ENCODE measurements at places on chromosomes 6 and 20.
A peak's percentile ranks its signal among the peaks of the same experiment; 100 is the strongest.

GRCh38 chr6:168908166-168908565 is 345.5 kb downstream of the THBS2 start:
- no peak for DNase-seq

- DNase-seq = no peak
These were observed 22.8 kb downstream of the SLC17A9 start for GRCh38 chr20:62975251-62975760.

DNA sequence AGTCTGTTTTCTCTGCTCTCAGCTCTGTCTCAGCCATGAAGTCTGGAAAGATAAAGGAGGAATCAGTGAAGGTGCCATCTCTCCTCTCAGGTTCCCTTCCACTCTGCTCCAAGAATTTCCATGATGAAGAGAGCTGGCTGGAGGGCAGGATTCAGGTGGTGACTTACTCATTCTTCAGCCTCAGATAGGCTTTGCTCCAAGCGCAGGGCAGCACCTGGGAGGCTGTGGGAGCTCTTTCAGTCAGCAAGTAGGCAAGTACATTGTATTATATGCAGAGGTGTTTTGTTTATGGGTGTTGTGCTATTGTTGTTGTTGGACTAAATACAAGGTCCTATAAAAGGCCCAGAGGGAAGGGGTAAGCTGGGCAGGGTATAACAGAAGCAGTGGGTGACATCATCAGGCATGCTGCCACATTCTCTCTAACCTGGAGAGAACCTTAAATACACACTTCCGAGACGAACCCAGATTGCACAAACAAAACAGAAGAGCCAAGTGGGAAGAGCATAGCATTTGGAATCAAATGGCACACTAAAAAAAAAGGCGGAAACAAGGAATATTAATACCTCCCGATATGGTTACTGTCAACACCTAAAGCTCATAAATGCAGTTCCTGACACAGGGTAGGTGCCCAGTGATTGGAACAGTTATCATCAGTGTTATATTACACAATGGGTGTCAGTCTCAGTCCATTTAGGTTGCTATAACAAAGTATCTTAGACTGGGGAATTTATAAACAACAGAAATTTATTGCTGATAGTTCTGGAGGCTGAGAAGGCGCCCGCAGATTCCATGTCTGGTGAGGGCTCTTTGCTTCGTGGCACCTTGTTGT is 14.5 kb upstream of the PSMG4 start:
- DNase-seq = peak; percentile 99

DNA sequence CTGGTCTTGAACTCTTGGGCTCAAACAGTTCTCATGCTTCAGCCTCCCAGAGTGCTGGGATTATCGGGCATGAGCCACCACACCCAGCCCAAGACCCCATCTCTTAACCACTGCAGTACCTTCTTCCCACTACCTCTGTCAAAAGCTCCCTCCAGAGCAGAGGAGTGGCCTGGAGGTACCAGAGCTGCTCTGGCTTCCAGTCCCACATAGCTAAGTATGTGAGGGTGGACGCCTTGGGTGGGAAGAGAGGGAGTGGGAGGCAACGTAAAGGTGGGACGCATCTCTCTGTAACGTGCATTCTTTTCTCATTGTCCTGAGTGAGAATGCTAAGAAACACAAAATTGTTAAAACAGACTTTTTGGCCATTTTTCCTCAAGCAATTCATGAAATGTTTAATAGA is 24.5 kb downstream of the TM9SF4 start:
- DNase-seq = no peak

DNA sequence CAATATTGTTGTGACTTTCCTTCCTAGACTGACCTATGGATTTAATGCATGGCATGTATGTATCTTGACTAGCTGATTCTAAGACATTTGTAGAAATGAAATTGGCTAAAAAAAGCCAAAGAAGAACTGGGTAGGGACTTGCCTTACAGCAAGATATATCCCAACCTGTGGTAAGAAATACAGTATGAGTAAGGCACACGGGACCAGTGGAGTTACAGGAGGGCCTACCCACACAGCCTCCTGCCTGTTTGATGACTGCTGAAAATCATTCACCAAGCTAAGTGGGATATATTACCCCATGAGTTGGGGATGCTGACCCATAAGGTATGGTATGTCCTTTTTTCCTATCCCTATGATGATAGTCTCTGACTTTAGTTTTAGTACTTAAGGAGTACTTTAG is 112.2 kb downstream of the INSM1 start:
- DNase-seq = no peak

DNA sequence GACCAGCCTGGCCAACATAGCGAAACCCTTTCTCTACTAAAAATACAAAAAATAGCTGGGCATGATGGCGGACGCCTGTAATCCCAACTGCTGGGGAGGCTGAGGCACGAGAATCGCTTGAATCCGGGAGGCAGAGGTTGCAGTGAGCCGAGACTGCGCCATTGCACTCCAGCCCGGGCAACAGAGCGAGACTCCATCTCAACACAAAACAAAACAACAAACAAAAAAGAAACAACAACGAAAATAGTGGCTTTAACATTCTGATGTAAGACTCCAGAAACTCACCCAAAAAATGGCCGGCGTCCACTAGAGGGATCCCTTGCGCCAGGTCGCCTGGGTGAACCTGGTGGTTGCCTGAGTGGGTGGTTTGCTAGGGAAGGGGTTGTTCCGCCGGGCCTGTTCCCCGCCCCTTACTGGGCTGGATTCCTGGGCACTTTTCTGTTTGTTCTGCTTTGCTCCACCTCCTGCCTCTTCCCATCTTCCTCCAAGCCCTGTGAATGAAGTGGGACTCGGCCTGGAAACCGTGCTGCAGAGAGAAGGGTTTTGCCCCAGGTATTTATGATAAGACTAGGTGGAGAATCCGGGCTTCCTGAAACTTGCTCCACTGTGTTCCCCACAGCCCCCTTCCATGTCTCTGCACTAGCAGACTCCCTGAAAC is 1.5 kb downstream of the PABPC1L start:
- peak; percentile 17 for DNase-seq

GRCh38 chr20:4227085-4227821 is 211.9 kb upstream of the RNF24 start:
- no peak for DNase-seq

GRCh38 chr20:35021063-35021462 is 65.4 kb downstream of the MYH7B start:
- no peak for DNase-seq

GRCh38 chr6:52990342-52990741 is 4.7 kb downstream of the GSTA4 start:
- no peak for DNase-seq

DNA sequence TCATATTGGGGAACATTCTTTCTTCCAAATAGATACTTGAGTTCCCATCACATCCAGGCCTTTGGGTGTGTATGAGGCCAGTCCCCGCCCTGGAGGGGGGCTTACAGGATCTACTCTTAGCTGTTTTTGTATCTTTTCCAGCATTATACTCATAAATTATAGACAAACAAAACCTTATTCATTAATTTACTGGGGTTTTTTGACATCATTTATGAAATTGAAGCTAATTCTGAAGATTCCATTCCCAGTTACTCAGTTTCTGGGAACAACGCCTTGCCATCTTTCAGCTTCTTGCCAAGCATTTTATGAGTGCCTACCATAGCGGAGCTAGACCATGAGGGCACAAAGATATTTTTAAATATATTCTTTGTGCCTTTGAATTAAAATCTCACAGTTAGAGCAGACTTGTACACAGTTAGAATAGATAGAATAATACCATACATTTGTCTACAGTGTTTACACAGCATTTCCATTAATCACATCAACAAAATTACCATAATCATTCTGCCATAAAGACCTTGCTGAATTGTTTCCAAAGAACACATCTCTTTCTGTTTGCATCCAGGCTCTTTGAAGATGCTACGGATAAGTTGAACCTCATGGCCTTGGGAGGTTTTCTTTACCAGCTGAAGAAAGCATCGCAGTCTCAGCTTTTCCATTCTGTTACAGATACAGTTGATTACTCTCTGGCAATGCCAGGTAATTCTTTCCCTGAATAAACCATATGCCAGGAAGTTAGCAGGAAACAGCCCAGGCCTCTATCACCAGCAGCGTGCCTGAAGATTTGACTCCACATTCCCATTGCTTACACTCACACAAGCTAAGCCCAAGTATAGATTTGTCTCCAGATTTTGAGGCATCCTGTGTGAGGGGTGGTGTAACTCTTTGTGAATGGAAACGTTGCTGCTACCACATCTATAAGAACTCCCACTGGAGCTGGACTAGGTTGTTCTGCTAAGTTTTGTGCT is 75.4 kb upstream of the PBOV1 start:
- no peak for DNase-seq

DNA sequence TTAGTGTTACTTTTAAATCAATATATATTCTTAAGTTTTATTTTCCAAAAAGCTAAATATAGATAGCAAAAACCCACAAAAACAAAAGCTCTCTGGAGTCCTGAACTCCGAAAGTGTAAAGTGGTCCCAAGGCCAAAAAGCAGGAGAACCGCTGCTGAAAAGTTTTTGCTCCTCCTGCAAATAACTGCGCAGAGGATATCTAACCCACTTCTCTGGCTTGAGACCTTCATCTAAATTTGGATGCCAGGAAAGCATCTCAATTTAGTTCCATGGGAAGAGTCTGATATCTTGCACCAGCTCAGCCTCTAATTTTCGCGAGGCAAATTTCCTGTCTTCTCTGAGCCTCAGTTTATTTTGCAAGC is 523 bp downstream of the MRPS10 start:
- DNase-seq = no peak

DNA sequence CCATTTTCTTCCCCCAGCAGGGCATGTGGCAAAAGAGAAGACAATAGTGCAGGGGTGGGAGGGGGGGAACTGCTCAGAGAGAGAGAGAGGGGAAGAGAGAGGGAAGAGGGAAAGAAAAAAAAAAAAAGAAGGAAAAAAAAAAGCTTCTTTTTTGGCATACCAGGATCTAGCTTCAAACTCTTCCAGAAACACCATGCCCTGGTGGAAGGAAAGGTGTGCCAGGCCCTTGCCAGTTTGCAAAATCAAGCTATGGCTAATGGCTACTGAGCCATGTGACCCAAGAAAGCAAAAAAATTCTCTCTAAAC is 326 bp downstream of the ZMYND8 start:
- no peak for DNase-seq

- no peak for DNase-seq
These were observed 511.6 kb downstream of the CDH26 start for GRCh38 chr20:60469829-60470228.

GRCh38 chr6:121506761-121507754 is 71.6 kb downstream of the GJA1 start:
- no peak for DNase-seq

DNA sequence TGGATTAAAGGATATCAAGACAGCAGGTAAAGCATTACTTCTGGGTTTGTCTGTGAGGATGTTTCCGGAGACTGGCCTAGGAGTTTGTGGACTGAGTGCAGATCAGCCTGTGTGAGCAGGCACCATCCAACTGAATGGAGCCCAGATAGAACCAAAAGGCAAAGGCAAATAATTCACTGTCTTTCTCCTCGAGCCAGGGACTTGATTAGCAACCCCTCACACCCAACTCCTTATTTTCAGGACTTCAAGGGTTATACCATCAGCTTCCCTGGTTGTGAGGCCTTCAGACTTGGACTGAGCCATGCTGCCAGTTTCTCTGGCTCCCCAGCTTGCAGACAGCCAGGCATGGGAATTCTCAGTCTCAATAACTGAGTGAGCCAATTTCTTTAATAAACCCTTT is 19.3 kb downstream of the PSMB1 start:
- DNase-seq = no peak

GRCh38 chr6:7646394-7646793 is 56.4 kb downstream of the SNRNP48 start:
- no peak for DNase-seq

DNA sequence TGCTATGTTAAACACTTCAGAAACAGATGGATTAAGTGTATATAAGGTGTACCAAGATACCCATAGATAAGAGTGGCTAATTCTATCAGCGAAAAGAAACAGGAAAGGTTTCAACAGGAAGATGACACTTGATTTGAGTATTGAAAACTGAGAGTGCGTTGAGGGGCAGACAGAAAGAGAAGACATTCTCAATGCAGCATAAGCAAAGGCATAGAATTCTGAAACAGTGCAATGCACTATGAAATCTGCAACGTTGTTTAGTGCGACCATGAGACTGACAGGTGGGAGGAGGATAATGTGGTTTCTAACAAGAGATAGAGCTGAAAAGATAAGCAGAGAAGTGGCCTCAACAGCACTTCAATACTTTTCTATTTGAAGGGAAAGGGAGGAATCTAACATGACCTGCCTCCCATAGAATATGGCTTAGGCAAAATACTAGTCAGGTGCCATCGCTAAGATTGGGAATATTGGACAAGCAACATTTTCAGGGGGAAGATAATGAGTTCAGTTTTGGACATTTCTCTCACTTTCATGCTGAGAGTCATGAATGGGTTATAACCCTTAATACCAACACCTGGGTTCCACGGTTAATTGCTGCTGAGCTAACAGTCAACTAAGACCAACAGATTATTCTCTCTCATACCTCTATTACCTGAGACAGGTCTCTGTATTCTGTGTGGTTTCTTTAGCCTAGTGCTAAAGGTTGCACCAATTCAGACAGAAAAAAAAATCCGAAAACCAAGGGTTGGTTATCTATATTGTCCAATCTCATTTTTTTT is 312.9 kb upstream of the ARID1B start:
- no peak for DNase-seq

DNA sequence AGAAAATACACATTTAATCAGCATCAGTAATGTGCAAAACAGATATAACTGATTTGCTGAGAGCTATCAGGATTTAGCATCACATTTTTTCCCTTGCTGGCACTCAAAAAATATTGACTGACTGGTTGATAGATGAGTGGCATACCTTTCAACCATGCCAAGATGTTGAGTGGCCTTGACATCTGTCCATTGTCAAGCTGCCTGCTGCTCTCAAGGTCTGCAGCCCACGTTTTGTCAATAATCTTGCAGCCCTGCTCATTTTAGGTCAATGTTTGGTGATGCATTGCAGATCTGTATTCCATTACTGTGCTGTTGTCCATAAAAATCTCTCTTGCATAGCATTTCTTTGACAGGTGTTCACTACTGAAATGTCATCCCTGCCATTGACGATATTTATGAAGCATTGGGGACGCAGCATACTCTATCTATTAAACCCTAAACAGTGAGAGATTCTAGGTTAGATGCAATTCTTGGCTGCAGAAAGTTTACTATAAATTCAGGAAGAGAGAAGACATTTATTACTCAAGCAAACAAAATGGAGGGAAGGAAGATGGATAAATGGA is 111.6 kb downstream of the BFSP1 start:
- peak; percentile 74 for DNase-seq

Measured in NCI-H2029 (cell line).